ENCODE measurements at places on chromosomes 5 and 9.

DNA sequence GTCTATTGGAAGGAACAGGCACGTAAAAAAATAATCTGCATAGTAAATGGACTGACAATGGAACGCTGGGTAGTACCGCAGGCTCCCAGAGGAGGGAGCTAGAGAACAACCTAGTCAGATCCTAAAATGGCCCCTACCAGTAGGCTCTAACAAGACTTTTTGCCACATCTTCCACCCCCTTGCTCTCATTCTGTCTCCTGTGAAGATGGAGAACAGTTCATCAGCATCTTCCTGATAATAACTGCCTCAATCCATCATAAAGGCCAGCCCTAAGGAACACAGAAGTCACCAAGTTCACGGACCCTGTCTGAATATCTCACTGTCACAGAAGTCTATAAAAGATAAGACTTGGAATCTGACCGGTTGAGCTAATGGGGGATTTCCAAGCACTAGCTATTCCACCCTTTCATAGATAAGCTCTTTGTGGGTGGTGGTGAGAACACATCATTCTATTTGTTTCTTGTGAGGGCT lies 133.4 kb downstream of the SLC1A3 start:
- DNase-seq, result peak; percentile 29

DNA sequence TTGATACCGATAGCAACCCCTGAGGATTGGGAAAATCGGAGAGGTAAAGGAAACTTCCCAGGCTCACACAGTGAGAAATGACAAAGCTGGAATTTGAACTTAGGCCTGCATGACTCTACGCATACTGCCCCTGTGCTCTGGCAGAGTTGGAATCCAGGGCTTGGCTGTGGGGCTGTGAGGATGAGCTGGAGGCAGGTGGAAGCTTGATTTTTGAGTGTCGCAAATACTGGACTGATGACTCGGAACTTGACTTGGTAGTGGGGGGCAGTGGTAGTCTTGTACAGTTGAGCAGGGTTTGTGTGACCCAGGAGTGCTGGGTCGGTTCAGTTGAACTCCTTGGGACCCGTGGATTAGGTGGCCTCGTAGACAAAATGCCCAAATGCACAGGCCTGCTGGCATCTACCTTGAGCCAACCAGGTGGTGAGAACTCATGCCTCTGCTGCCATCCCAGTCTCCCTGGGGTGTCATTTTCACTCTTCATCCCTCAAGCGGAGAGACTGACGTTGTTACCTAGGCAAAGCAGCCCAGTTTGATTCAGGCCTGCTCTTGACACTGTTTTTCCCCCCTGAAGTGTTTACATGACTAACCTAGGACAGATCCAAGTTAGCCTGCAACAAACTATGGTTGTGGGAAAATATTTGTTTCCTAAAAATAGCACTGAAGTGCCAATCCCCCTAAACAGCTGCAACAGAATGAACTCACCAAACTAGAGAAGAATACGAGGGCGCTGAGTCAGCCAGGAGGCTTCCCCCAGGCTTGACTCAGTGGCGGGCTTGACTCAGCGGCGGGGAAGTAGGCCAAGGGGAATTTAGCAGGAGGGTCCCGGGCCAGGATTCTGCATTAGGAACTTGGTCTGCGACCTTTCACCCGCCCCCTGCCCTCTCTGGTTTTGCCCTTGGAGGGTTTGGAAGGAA lies 45.7 kb upstream of the ORM1 start:
- peak; percentile 98 for DNase-seq

DNA sequence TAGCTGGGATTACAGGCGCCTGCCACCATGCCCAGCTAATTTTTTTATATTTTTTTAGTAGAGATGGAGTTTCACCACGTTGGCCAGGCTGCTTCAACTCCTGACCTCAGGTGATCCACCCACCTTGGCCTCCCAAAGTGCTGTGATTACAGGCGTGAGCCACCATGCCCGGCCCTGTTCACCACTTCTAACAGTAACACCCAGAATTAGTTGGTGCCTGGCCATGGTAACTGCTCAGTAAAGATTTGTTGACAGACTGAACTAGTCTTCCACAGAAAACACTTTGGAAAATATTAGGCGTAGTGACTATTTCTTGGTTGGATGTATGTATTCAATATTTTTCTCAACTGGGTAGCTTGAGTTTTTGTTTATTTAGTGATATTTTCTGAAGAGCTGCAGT lies 24.0 kb downstream of the TUT7 start:
- DNase-seq, result no peak

- DNase-seq, result peak; percentile 59
Measured at GRCh38 chr9:4762108-4762885, 21.3 kb upstream of the AK3 start.

GRCh38 chr9:126023962-126024361 lies 276.8 kb downstream of the PBX3 start:
- DNase-seq, result no peak

DNA sequence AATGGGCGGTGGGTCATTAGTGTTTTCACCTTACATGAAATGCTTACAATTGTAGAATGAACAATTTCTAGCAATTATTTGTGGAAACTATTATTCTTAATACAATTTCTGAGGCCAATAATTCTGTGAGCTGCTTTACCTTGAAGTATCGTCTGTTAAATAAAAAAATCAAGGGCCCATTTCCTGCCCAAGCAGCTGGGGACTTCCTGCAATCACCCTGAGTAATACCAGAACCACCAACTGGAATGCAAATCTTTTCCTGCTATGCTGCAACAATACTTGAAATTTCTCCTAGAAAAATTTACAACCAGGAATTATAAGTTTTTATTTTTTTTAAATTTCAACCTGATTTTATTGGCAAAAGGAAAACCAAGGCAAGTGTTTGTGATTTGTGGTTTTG lies 52.6 kb downstream of the ADAMTS16 start:
- DNase-seq, result no peak

DNA sequence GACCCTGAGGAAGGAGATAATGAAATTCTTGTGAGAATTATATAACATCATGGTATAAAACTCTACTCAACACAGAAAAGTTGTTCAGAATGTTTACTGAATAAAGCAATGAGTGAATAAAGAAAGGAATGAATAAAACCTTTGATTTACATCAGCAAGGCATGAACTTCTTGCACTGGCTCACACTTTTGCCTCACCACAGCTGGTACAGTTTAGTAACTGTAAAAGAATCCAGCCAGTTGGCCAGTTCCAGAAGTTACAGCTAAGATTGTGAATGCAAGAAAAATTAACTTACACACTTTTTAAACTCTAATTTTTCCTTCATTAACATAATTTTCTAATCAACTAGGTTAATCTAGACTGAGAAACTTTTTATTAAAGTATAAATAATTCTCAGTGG lies 490.9 kb downstream of the NFIB start:
- DNase-seq, result peak; percentile 76

- no peak for DNase-seq
Measured at GRCh38 chr9:135478829-135479468, 633 bp upstream of the PPP1R26 start.

GRCh38 chr5:10759111-10759510 lies 1.9 kb downstream of the DAP start:
- no peak for DNase-seq

- no peak for DNase-seq
Measured at GRCh38 chr5:97142521-97143254, at the start of gene LIX1. TSS of gene LIX1 (minus strand) at chr5:97142611. CDS start at chr5:97142576, 35 bp downstream.

DNA sequence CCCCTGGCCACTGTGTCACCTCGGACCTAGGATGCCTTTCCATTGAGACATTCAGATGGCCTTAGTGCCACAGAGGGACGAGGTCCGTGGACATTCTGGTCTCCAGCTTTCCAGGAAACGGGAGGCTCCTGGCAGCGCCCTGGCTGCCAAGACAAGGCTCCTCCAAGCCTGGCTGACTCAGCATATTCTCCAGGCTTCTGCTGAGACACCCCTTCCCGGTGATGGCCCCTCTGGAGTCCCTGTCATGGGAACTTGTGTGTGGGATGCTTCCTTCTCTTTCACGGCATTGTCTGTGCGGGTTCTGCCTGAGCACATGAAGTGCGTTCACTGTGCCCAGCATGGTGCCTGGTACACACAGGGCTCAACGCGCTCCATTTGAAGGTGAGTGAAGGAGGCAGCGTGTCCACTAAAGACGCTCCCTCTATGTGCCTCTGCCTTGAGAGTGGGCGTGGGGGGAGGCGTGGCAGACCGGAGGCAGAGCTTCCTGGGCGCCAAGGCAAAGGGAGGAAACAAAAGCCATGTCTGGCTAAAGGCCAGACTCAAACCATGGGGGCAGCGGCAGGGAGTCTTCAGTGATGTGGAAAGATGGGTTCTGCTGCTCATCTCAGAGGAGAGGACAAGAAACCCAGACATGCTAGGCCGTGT lies 46.4 kb upstream of the PRRC2B start:
- no peak for DNase-seq

DNA sequence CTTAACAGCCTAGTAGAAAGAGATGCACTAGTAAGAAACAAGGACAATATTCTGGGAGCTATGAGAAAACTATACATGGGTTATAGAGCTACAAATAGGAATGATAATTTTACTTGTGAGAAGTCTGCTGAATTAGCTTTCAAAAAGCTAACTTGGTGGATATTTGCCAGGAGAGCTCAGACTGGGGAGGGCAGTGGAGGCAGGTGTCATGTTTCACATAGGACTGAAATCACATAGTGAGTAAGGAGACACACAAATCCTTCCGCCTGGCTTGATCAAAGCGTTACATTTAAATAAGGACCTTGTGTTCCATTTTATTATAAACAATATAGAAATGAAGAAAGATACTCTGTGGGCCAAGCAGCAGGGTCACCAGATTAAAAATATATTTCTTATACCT lies 235.0 kb downstream of the ISL1 start:
- no peak for DNase-seq

DNA sequence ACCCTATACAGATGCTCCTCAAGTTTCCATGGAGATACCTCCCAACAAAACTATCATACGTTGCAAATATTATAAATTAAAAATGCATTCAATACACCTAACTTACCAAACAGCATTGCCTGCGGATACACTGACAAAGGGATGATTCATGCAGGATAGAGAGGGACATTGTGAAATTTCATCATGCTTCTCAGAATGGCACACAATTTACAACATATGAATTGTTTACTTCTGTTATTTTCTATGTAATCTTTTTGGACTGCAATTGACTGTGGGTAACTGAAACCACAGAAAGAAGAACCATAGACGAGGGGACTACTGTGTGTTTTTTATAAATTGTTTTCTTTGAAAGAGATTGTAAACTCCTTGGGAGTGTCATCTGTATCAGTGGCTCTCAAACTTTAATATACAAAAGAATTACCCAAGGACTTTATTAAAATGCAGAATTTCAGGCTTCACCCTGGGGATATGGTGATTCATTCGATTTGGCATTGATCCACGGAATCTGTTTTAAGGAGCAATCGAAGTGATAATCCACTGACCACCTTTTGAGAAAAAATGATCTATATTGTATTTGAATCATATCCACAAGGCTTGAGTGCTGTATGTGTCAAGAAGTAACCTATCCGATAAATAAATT lies 146.4 kb downstream of the SGCD start:
- peak; percentile 23 for DNase-seq

DNA sequence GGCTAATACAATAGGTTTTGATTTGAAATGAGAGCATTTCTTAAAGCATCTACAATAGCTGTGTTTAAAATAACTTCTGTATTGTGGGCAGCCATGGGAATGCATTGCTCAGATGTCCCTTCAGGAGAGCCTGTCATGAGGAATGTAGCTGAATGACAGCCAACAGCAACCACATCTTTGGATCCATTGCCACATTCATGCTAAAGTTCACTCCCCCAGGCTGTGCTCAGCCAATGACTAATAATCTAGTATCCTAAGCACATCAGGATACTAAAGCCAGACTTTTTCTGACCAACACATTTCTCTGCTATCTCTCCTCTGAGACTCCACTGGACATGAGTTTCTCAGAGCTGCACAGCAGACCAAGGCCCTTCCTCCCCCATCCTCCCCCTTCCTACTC lies 45.5 kb downstream of the HTR1A start:
- peak; percentile 2 for DNase-seq

DNA sequence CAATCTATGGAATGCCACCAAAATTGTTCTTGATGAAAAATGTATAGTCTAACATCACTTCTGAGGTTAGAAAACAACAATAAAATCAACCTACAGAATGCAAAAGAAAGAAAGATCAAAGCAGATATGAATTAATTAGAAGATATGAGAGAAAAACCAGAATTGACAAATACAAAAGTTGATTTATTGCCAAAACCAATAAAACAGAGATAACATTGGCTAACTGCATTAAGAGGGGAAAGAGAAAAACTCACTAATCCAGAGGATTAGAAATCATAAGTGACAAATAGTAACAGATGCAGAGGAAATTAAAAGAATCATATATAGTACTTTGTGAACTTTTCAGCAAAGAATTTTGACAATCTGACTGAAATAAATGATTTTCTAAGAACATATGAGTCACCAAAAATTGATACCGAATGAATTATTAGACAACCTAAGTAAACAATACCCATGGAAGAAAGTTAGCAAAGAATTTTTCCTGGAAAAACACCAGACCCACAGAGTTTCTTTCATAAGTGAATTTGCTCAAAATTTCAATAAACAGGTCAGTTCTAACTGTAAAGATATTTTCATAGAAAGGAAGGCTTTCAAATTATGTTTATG lies 167.7 kb downstream of the AOPEP start:
- peak; percentile 42 for DNase-seq

- no peak for DNase-seq
Measured at GRCh38 chr5:18992264-18992663, 995.7 kb downstream of the CDH18 start.

- DNase-seq, result peak; percentile 40
Measured at GRCh38 chr5:39698838-39699560, 274.2 kb upstream of the DAB2 start.

DNA sequence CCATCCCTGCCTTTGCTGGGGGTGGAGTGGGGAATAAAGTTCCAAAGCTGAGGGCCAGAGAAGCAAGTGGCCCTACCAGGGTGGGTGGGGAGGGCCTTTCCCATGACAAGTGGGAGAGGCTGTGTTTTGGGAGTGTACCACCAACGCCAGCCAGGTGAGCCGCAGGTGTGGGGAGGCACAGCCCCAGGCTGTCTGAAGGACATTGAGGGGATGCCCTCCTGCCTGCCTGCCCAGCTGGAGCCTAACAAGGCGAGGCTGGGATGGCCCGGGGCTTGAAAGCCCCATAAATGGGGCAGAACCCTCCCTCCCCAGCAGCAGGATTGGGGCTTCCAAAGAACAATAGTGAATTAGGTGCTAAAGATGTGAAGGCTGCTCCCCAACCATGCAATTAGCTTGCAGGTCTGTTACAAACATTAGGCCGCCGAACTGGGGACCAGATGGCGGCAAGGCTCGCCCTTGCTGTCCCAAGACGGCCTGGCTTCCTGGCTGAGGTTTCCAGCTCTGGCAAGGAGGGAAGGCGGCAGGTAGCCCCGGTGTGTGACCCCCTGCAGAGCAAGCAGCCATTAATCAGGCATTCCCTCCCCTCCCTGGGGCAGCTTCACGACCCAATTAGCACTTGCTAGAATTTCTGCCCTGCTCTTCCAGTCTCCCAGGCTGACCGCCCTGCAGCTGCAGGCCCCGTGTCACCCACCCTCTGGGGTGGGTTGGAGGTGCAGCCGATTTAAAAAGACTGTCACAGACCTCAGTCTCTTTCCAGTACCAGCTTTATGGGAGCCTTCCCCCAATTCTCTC lies 42.9 kb downstream of the FGF18 start:
- DNase-seq, result no peak

- DNase-seq, result no peak
Measured at GRCh38 chr5:6349387-6349786, 29.0 kb downstream of the MED10 start.

GRCh38 chr9:83999141-83999918 lies 18.7 kb downstream of the RMI1 start:
- no peak for DNase-seq
